Fibroblast of upper back skin (primary cell): ENCODE measurements at places on chromosomes 4 and X.

DNA sequence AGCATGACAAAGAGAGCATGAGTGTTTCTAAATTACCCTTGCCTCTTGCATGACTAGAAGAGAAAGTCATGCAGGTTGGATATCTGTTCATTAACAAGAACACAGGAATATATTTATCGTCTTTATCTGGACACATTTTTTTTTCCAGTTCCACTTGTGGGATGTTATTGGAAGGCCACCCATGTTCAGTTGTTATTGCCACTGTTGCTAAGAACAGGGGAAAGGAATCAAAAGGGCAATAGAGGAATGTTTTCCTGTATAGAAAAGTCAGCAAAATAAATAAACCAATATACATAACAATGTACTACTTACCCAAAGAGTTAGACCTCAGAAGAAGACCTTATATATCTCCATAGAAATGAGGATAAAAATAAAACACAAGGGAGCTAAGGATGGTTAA lies 270.1 kb downstream of the QDPR start:
- no peak for DNase-seq

- DNase-seq = peak; percentile 75
Observed at GRCh38 chr4:94545296-94545695, 93.6 kb downstream of the PDLIM5 start.

DNA sequence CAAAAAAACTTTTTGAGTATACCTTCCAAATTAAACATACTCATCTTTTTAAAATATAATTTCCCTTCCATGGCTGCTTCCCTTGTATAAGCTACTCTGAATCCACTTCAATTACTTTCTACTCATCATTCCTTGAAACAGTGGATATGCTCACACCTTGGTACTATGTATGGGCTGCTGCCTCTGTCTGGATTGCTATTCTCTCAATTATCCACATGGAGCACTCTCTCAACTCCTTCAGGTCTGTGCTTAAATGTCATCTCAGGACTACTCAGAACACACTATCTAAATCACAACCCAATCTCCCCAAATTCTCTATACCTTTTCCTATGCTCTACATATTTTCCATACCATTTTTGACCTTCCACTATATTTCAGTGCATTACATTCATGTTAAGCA lies 898.9 kb upstream of the EPHA5 start:
- DNase-seq = no peak

DNA sequence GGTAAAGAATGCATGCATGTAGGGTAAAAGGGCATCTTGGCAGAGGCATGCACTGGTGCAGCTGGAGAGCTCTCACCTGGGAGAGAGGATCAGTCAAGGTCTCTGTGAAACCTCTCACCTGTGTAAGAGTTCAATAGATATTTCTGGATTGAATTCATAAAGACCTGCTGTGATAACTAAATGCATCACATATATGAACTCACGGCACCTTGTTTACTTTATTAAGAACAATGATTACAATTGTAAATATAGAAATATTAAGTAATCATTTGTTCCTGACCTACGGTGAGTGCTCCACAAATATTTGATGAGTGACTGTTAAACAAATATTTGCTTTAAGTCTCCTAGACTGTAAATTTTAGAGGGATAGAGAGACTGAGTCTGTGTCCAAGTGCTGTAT lies 85.9 kb upstream of the PAQR3 start:
- DNase-seq = no peak

GRCh38 chrX:67607466-67607865 lies 63.6 kb downstream of the AR start:
- peak; percentile 50 for DNase-seq

DNA sequence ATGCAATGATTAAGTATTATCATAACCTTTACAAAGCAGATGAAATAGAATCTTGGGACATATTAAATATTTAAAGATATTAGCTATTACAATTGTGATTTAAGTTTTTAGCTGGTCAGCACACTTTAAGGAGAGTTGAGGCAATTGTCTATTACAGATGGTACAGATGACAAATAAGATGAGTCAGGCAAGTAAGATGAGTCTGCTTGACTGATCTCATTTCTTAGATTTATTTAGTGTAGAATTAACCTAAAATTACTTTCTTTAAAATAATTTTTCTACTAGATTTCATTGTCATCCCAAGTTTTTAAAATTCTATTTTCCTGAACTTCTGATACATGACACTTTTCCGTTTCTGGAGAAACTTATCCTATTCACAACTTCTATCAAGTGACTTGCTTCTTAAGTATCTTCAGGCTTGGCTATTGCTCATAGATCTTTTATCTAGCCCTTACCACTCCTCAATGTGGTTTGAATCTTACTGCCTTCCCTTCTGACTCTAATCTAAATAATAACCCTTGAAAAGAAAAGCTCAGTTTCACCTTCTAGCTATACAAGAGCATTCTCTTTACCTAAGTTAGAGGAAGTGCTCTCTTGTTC lies 32.9 kb downstream of the CXCL1 start:
- DNase-seq = peak; percentile 58

GRCh38 chr4:16109256-16109655 lies 25.4 kb upstream of the PROM1 start:
- no peak for DNase-seq

DNA sequence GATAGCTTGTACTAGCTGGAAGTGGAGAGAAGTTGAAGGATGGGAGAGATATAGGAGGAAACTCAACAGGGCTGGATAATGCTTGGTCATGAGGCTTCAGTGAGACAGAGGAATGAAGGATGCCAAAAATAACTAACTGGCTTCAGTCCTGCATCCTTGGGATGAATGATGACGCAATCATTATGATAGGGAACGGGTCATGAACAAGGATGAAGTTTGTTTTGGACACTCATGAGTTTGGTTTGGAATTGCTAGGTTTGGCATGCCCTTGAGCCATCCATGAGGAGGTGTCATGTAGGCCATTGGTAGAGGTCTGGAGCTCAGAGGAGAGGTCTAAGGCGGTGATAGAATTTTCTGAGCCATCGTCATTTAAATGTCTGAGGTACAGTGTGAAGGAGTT lies 160.0 kb upstream of the NHS start:
- DNase-seq = no peak
